ENCODE measurements at places on chromosomes 13 and 19.

DNA sequence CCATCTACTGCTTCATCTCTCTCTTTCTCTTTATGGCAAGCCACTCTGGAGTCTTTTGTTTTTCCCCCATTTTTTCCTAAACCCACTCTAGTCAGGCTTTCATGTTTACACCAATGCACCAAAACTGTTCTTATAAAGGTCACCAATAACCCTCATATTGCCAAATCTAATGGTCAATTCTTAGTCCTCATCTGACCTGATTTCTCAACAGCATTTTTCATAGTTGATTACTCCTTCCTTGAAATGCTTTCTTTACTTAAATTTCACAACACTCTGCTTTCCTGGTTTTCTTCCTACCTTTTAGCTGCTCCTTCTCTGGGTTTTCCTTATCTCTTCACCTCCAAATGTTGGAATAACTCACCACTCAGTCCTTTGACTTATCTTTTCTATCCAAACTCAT is 47.9 kb downstream of the MICU2 start:
- DNase-seq: no peak

DNA sequence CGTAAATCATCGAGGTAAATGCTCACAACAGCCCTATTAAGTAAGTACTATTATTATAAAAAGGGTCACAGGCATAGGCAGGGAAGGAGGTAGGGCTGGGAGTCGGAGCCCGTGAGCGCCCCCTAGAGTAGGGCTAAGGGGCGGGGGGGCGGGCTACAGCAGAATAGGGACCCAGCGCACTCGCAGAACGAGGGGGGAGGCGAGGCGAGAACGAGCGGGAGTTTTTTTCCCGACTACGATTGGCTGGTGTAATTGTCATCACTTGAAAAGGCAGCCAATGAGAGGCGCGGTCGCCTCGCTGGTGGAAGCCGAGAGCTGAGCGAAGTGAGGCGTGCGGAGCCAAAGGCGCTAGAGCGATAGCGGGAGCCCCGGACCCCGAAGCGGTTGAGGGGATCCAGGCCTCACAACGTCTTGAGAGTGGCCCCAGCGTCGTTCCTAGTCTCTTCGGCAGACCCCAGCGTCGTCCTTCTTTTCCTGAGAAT is 24.2 kb downstream of the KEAP1 start:
- DNase-seq: peak; percentile 97

DNA sequence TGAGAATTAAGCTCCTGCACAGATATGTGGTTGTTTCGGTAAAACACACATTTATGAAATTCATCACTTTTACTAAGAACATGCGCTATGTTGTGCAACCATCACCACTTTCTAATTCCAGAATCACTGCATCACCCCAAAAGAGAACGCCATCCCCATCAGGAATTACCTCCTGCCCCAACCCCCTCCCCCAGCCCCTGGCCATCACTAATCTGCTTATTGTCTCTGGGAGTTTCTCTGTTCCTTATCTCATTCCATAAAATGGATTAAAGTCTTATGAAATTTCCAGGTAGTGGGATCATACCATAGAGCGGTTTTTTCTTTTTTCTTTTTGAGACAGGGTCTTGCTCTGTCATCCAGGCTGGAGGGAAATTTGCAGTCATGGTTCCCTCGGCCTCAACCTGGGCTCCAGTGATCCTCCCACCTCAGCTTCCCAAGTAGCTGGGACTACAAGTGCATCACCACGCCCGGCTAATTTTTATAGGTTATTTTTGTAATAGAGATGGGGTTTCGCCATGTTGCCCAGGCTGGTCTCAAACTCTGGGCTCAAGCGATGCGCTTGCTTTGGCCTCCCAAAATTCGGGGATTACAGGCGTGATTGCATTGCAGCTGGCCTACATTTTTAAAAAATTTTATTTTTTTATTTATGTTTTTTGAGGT is 3.5 kb downstream of the ZSCAN5B start:
- DNase-seq: no peak

DNA sequence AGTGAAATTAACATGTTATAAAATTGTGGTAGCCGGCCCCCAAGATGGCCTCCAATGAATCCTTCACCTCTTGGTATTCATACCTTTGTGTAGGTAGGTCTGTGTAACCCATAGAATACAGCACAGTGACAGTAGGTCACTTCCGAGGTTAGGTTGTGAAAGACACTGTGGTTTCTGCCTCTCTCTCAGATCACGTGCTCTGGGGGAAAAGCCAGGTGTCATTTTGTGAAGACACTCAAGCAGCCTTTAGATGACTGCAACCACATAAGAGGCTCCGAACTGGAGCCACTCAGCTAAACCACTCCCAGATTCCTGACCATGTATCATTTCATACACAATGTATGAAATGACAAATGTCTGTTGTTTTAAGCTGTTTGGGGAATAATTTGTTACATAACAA is 9.8 kb upstream of the USPL1 start:
- DNase-seq: no peak
